BJ (cell line): ENCODE measurements at places on chromosomes 1 and 21.
A peak's percentile ranks its signal among the peaks of the same experiment; 100 is the strongest.

- DNase-seq, result no peak
Observed at GRCh38 chr1:10494754-10495474, 20.2 kb downstream of the PEX14 start.

DNA sequence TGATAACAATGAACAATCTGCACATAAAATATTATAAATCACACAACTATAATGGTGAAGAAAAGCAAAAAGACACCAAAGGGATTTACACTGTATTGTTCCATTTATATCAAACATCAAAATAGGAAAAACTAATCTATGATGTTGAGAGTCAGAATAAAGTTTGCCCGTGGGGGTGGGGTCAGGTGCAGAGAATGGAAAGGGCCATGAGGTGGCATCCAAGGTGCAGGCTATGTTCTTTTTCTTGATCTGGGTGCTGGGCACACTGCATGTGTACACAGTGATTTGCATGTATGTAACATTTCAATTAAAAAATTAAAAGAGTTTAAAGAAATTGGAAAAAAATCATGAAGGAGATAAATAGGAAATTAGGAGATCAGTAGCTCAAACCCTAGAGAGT is 127.3 kb downstream of the DSCAM start:
- no peak for DNase-seq

GRCh38 chr1:151494741-151495281 is 16.4 kb upstream of the CGN start:
- peak; percentile 47 for DNase-seq

- no peak for DNase-seq
Observed at GRCh38 chr21:15837645-15838044, 107.9 kb downstream of the USP25 start.

DNA sequence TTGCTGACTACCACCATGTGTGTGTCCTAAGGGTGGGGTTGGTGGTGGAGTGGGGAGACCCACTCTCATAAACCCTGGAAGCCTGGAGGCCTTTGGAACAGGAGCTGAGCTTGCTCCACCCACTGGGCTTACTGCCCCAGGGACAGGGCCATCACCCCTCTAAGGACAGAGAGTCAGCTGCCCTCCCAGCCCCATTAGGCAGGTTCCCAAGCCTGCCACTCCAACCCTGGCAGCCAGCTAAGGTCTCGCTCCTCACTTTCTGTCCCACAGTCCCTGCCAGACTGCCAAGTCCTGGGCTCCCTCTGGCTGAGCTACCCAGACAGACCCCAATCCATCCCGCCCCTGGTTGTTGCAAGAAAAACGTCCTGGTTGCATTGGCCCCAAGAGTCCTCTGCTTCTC is 3.8 kb downstream of the NT5C1A start:
- no peak for DNase-seq

DNA sequence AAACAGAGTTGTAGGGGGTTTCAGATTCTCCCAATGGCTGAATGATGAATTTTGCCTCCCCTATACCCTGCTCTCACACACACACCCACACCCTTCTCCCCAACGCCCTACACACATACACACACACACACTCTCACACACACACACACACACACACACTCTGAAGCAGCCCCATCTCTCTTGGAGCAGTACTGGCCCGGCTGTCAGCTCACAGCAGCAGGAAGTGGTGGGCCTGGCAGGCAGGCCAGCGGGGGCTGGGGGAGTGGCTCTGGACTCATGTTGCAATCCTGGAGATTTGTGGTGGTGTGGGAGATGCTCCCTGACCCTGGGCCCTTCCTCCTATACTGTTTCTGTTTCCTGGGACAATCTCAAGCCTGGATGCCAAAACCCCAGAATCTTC is 2.2 kb downstream of the IKBKE start:
- DNase-seq, result no peak

DNA sequence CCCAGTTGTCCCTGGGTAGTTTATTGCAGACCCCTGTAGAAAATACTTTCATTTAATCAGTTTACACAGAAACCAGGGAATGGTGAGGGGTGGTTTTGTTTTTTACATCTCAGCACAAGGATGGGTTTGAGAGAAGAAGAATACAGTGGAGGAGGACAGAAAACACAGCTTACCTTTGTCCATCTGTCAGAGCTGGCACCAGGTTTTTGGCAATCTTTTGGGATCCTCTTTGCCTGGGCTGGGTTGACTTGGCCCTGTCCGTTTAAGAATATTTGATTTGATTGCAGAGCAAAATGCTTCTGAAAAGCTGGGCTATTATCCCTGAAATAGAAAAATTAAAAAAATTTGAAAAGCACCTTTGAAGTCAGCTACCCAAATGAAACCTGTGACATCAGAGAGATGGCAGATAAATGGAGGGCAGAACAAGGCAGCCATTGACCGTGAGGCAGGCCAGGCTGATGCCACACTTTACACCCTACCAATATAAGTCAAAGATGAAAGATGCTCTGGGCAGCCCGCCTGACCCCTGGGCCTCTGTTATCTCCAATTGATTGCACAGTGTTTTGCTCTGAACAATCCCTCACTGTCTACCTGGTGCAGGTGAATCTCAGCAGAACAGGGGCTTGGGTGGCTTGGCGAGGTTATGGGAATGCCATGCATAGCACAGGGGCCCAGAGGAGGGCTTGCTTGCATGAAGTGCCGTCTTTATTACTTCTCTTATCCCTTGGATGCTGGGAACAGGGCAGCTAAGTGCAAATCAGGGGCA is 218.8 kb downstream of the LMX1A start:
- no peak for DNase-seq

DNA sequence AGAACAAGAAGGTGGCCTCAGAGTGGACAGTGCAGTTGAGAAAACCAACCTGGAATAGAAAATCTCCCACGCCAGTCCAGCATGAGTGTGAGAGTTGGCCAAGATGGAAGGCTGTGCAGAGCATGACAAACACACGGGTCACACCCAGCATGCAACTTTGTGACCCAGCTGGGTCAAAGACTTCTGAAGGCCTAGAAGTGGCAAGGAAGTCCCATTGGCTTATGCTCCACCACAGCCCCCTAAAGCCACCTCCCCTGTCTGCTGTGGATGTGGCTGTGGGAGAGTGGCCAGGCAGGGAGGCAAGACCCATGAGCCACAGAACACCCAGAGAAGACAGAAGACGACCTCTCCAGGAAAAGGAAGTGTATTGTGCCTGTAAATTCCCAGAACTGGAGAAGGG is 13.6 kb downstream of the BATF3 start:
- DNase-seq, result no peak

GRCh38 chr1:46342084-46342656 is 1.6 kb downstream of the NSUN4 start:
- DNase-seq, result no peak

DNA sequence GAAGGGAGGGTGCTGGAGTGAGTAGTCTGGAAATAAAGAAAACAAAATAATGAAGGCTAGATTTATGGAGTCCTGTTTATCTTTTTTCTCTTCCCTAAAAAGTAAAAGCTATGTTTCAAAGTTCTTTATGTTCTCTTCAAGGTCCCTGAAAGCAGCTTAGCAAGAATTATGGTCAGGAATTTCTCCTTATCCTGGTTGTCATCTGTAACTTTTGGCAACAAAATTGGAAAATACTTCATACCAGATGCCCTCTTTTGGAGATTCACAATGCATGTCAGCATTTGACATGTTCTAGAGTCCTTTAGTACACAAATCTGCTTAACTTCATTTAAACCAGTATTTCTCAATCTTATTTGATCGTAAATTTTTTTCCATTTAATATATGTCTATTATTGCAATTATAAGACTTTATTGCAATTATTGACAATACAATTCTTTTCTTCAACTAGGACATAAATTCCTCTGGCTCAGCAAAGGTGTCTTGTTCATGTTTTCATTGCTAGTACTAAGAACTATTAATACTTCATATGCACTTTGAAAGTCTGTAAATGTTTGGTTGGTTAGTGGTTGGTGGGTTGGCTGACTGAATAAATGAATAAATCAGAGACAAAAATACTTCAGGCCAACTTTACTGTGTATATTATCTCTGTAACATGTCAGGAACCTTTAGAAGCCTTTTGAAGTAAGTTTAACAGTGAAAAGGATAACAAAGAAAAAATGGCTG is 101.5 kb downstream of the ATP1B1 start:
- peak; percentile 16 for DNase-seq

DNA sequence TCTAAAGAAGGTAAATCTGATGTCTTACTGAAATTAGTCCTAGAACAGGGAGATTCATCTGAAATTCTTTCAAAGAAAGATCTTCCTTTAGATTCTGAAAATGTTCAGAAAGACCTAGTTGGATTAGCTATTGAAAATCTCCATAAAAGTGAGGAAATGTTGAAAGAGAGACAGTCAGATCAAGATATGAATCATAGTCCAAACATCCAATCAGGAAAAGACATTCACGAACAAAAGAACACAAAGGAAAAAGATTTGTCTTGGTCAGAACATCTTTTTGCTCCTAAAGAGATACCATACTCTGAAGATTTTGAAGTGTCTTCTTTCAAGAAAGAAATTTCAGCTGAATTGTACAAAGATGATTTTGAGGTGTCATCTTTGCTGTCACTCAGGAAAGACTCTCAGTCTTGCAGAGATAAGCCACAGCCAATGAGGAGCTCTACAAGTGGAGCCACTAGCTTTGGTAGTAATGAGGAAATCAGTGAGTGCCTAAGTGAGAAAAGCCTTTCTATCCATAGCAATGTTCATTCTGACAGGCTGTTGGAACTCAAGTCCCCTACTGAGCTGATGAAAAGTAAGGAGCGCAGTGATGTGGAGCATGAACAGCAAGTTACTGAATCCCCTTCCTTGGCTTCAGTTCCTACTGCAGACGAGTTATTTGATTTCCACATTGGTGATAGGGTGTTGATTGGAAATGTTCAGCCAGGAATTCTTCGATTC is 61.6 kb upstream of the QSOX1 start:
- no peak for DNase-seq

GRCh38 chr1:227343206-227343605 is 24.9 kb upstream of the CDC42BPA start:
- DNase-seq, result peak; percentile 43

DNA sequence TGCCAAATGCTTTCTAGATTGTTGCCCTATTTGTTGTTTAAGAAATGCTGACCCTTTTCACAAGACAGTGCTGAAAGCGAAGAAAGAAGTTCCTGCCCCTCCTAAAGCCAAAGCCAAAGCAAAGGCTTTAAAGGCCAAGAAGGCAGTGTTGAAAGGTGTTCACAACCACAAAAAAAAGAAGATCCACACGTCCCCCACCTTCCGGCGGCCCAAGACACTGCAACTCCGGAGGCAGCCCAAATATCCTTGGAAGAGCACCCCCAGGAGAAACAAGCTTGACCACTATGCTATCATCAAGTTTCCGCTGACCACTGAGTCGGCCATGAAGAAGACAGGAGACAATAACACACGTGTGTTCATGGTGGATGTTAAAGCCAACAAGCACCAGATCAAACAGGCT is 55.7 kb downstream of the PSMG1 start:
- DNase-seq, result no peak

DNA sequence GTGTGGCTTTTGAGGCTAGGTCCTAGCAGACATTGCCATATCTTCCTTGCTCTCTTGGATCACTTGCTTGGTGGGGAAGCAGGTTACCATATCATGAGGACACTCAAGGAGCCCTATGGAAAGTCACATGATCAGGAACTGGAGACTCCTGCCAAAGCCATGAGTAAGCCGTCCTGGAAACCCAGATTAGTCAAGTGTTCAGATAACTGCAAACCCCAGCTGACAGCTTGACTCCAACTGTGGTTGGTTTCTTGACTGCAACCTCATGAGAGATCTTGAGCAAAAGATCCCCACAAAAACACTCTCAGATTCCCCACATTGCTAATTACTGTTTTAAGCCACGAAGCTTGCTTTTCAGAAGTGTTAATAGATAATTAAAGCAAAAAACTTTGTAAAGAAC is 58.6 kb downstream of the CACNA1E start:
- DNase-seq, result no peak

- DNase-seq, result no peak
Observed at GRCh38 chr1:31693231-31693630, 10.6 kb downstream of the COL16A1 start.

DNA sequence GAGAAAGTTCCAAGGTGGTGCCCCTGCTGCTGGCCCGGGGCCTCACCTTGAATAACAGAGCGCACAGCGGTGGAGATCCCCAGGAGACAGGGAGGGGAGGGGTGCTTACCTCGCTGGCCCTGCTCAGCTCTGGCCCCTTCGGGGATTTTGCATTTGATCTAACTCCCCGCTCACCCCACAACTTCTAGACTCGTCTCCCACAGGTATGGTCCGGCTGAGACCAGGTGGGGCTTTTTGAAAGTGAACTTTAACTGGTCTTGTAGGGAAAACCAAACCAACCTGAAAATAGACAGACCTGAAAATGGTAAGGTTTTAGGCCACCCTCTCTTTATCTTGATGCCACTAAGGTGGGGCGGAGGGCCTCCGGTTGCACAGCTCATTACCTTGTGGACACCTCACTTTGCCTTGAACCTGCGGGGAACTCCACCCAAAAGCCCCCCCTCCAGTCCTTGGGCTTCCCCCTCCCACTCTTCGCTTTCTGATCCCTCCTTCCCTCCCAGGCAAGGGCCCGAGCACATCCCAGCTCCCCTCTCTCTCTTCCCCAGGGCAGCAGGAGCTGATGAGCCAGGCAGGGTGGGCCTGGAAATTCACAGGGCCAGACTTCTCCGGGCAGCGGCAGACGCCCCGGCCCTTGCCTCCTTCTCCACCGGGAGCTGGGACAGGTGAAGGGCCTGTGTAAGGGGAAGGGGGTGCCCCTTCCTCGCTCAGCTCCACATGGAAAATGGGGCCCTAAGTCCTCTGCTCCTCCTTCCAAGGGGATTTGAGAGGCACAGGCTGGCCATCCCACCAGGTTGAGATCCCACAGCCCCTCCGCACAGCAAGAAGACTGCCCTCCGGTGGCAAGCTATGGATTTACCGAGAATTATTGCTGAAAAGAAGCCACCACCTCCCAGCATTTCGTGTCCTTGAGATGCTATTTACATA is 16.1 kb downstream of the TNFRSF8 start:
- no peak for DNase-seq

- no peak for DNase-seq
Observed at GRCh38 chr1:19337289-19337688, 25.2 kb downstream of the SLC66A1 start.

DNA sequence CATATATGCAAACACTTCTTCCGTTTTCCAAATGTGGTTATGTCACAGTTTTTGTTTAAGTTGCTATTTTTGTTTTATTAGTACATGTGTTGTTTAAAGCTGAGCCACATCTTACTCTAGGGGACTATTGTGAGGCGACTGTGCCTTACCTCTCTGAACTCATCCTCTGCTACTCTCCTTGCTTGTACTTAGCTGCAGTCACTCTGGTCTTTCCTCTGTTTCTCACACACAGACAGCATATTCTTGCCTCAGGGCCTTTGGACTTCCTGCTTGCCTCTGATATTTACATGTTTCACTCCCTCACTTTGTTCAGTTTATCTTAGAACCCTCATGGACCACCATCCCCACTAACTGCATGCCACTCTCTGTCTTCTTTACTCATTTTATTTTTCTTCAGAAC is 101.1 kb downstream of the MACF1 start:
- DNase-seq, result no peak

GRCh38 chr1:201791779-201792173 is 37.2 kb upstream of the IPO9 start:
- peak; percentile 42 for DNase-seq

GRCh38 chr1:151443846-151444782 is 15.2 kb downstream of the POGZ start:
- DNase-seq, result peak; percentile 53
